Smooth muscle cell of the brain vasculature (primary cell): ENCODE measurements at places on chromosomes 6 and 20.

DNA sequence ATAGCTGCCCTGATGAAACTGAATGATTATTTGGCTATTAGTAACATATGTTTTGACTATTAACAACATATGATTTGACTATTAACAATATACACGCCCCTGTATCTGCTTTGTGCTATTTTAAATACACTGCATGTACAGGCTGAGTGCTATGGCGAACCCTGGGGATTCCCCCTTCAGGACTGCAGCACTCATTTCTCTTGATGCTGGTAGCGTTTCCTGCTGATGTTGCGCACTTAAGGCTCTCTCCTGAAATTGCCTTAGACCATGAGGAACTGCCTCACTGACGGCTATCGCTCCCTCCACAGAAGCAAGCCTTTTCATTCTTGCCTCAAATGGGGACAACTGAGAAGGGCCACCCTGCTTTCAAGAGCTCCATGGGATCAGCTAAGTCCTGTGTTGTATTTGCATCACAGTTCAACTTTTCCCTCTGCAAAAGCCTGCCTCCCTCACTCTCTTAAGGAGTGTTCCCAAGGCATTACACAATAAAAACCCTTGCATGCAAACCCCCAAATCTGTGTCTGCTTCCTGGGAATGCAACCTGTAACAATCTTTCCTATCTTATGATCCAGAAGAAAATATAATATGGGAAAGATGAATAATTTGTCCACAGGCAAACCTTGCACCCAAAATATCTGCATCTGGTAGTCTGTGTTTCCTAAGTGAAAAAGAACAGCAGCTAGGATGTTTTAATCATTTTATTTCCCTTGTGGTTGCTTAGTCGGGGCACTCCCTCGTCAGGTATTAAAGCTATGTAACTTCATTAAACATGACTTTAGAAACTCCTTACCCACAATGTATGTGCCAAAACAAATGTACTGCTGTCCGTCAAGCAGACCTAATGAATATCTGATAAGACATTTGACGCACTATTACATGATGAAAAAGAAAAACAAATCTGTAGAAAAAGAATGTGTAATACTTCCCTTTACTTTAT lies 456.4 kb downstream of the COL12A1 start:
- no peak for DNase-seq

- DNase-seq, result no peak
Measured at GRCh38 chr20:3461911-3462677, 8.7 kb upstream of the ATRN start.

GRCh38 chr6:47292944-47293343 lies 16.8 kb downstream of the TNFRSF21 start:
- no peak for DNase-seq

GRCh38 chr6:3412779-3413500 lies 43.9 kb downstream of the SLC22A23 start:
- no peak for DNase-seq

DNA sequence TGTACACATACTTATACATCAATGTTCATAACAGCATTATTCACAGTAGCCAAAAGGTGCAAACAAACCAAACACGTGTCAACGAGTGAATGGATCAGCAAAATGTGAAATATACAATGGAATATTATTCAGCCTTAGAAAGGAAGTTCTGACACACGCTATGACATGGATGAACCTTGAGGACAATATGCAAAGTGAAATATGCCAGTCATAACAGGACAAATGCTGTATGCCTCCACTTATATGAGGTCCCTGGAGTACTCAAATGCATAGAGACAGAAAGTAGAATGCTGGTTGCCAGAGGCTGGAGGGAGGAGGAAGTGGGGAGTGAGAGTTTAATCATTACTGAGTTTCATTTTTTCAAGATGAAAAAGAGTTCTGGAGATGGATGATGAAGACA lies 37.8 kb upstream of the IGF2R start:
- DNase-seq, result no peak

DNA sequence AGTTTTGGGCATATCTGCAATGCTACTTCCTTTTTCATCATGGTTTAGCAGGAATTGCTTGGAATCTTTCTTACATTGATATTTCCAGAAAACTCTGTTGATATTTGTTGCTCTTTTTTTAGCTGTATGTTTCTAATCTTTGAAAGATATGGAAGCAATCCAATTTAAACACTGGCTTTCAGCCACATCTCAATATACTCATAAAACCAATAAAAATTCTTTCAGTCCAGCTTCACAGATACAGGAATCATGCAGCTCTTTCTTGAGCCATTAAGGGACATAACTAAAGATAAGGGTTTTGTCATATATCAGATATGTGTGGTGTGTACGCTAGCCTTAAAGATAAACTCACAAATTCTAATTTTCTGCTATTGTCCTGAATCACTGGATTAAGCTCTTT lies 47.4 kb downstream of the PKIB start:
- DNase-seq, result no peak

DNA sequence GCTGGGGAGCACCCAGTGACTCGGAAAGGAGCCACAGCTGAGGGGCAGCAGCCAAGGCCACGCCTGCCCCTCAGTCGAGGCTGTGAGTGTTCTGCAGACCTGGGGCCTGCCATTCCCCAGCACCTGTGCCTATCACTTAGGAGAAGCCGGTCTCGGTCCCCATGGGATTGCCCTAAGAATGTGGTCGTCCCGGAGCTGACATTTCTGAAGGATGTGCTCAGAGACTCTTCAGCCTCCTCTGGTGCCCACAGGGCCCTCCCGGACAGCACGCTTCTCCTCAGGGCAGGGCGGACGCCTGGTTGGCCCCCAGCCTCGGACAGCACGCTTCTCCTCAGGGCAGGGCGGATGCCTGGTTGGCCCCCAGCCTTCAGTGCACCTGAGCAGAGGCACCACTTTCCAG lies 223.9 kb downstream of the ERMARD start:
- no peak for DNase-seq

- no peak for DNase-seq
Measured at GRCh38 chr6:154157082-154157481, 118.0 kb downstream of the OPRM1 start.
